ENCODE measurements at places on chromosomes 3 and 15.

DNA sequence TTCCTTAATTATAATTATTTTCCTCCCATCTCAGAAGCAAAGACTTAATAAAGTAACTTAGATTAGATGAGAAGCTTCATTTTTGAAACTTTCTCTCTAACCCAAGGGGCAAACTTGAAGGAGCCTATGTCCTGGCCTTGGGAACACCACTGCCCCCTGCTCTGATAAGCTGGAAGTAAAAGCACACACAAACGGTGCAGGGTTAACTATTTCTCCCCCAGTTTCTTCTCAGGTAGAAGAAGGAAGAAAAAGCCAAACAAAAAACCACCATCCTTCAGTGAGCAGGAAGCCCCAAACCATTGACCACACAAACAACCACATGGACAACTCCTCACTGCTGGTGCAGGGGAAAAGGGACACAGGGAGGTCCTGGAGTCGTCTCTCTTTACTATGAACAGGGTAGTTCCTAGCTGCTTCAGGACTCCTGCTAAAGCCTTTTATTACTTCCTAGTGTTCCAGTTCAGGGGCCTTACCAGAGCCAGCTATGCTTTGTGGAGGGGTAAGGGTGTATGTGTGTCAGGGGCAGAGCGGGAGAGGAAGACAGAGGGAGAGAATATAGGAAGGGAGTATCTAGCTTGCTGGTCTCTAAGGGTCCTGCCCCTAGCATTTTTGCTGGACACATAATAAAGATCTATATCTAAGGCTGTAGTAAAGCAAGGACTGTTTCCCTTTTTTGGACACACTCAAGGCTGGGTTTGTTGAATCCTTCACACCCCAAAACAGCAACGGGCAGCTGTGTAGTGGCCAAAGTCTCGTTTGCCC is 94.0 kb upstream of the UMPS start:
- no peak for DNase-seq

- no peak for DNase-seq
Observed at GRCh38 chr15:33027306-33028035, 167.0 kb downstream of the FMN1 start.

- DNase-seq, result no peak
Observed at GRCh38 chr3:63942528-63942927, 30.3 kb upstream of the SCAANT1 start.

- DNase-seq, result no peak
Observed at GRCh38 chr3:144548346-144548745, 576.7 kb downstream of the DIPK2A start.

- DNase-seq, result no peak
Observed at GRCh38 chr15:70754862-70755261, 8.5 kb downstream of the UACA start.

DNA sequence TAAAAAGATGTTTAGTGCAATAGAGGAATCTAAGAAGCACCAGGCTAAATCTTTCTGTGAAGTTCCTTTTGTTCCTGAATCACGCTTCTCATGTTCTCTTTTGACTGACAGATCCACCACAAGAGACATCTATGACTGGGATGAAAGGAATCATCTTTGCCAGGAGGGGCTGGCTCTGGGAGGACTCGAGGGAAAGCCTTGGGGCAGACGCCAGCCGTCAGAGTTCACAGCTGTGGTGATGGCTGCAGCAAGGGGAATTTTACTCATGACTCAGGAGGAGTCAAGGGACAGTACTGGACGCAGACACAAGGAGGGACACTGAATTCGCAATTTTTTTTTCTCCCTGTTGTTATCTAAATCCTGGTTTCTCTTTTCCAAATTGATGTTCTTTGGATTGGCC is 38.7 kb downstream of the C3orf38 start:
- DNase-seq, result peak; percentile 79

GRCh38 chr3:127751163-127751621 is 71.1 kb downstream of the MGLL start:
- no peak for DNase-seq

DNA sequence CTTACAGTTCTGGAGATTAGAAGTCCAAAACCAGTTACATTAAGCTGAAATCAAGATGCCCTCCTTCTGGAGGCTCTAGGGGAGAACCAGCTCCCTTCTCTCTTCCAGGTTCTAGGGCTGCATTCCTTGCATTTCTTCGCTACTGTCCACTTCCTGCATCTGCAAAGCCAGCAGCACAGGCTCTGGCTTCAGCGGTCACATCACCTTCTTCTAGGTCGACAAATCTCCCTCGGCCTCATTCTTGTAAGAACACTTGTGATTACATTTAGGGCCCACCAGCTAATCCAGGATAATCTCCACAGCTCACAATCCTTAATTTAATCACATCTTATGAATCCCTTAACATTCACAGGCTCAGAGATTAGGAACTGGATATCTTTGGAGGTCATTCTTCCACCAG is 73.8 kb downstream of the MINAR1 start:
- no peak for DNase-seq

GRCh38 chr3:186966406-186966805 is 36.1 kb downstream of the ST6GAL1 start:
- no peak for DNase-seq

GRCh38 chr3:12967606-12968351 is 105.5 kb downstream of the IQSEC1 start:
- peak; percentile 84 for DNase-seq

GRCh38 chr3:70861855-70862254 is 549.4 kb upstream of the MDFIC2 start:
- no peak for DNase-seq

- DNase-seq, result no peak
Observed at GRCh38 chr3:161273589-161274218, 52.6 kb downstream of the NMD3 start.

DNA sequence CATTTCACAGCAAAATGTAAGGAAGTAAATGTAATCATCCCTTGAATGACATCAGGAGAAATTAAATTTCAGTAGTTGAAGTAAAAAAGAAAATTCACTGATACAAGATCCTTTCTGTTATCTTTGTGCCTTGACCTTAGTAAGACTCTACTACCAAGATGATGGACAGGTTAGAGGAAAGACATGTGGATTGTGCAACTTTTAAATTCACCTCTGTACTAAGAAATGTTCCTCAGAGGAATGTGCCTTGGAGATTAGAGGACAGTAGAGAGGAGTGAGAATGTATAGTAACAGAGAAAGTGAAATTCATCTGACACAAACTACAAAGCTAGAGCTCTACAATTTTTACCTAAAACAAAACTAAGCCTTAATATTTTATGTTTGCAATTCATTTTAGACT is 375.3 kb downstream of the PLOD2 start:
- DNase-seq, result no peak

GRCh38 chr3:184678317-184679055 is 33.4 kb downstream of the MAGEF1 start:
- no peak for DNase-seq

GRCh38 chr3:17882981-17883380 is 140.6 kb upstream of the TBC1D5 start:
- DNase-seq, result no peak

DNA sequence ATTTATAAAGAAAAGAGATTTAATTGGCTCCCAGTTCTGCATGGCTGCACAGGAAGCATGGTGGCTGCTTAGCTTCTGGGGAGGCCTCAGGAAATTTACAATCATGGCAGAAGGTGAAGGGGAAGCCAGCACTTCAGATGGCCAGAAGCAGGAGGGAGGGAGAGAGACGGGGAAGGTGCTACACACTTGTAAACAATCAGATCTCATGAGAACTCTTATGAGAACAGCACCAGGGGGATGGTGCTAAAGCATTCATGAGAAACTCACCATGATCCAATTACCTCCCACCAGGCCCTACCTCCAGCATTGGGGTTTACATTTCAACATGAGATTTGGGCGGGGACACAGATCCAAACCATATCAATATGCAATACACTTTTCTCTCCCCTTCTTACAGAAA is 73.7 kb downstream of the ECT2 start:
- DNase-seq, result no peak

GRCh38 chr3:170589113-170589512 is 3.2 kb upstream of the SLC7A14 start:
- DNase-seq, result no peak

GRCh38 chr3:30875505-30875904 is 19.0 kb downstream of the GADL1 start:
- no peak for DNase-seq

DNA sequence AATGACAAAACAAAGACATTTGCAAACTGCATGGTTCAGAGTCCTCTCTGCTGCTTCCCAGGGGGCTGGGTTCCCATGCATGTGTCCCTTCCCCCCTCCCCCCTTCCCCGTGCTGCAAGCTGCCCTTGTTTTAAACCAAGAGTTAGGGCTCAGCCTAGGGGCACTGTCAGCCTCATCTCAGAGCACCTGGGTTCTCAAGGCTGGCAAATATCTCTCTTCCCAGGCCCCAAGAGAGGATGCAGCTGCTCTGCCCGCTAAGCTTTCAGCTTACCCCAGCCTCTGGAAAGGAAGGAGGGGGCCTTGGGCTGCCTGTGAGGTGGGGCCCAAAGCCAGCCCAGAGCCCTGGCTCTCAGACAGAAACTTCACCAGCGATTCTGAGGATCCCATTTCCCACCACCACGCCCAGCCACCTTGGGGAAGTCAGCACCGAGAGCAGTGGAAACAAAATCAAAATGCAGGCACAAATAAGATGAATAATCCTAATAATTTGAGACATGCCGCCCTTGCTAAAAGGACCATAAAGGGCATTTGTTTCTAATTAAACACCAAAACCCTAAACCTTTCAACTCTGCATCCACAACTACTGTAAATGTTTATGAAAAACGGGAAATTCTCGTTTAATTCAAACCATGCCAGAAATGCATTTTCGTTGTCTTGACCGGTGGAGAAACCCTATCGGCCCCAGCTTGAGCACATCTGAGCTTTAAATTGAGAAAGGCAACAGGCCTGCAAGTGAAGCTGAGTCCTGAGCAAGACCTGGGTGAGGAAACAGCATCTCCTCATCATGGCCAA is 67.7 kb upstream of the WNT5A start:
- DNase-seq, result no peak

GRCh38 chr15:57091636-57092035 is 173.2 kb downstream of the TCF12 start:
- DNase-seq, result no peak

DNA sequence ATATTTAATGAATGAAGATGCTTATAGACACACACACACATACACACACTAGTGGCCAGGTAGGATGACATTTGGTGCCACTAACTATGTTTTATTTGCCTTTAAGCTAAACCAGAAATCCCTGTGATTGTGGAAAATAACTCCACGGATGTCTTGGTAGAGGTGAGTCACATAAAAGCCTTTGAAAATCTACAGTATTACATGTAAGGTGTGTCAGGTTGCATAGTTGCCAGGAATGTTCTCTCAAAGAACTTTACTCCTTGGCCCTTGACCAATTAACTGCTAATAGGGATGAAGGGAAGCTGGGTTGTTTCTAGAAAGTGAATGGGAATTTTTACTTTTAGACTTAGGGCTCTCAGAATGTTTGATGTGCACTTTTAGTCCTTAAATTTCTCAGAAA is 9.9 kb downstream of the ZBED2 start:
- no peak for DNase-seq

- DNase-seq, result no peak
Observed at GRCh38 chr15:32888221-32888761, 170.5 kb downstream of the GREM1 start.

- DNase-seq, result no peak
Observed at GRCh38 chr3:87006844-87007439, 16.0 kb upstream of the VGLL3 start.

- no peak for DNase-seq
Observed at GRCh38 chr15:39685999-39686613, 96.5 kb downstream of the FSIP1 start.

- no peak for DNase-seq
Observed at GRCh38 chr15:29233566-29233965, 36.1 kb downstream of the NSMCE3 start.

DNA sequence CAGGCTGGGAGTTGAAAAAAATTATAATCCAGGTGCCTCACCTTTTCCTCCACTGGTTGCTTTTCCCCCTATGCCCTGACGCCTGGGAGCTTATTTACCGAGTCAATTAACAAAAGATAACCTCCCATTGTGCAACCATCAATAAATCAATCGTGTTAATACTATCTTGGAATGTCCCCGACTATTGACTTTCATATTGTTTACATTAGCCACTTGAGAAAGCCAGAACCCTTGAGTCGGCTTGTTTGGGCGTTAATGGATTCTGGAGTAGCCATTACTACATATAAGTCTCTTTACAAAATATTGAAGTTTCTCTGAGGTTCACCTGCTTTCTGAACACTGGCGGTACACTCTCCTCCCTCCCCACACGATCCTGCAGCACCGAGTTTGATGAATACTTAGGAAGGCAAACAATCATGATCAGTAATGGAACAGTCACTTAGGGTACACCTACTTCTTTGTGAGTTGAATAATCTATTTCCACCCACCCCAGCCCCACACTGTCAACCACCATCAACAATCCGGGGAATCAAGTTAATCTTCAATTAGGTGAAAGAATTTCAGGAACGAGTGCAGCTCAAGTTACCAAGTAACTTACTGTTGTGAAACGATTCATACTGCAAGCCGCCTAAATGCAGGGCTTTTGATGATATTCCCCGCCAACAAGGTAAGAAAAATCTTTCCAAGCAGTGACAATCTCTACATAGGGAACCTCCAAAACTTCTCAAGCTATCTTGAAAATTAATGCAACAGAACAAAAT is 159.3 kb upstream of the NR2F2 start:
- DNase-seq, result no peak

GRCh38 chr3:61807865-61808276 is 246.5 kb downstream of the PTPRG start:
- DNase-seq, result no peak

DNA sequence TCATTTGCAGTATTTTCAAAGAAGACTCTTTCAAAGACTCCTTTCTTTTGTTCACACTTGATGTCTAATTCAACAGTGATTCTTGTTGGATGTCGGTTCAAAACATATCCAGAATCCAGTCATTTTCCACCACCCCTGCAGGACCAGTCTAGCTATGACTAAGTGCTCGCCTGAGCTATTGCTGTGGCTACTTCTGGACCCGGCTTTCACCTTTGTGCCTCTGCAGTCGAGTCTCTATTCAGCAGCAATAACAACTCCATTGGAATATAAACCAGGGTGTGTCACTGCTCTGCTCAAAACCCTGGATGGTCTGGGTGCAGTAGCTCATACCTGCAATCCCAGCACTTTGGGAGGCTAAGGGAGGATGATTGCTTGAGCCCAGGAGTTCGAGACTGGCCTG is 55.0 kb downstream of the PRICKLE2 start:
- no peak for DNase-seq

- DNase-seq, result peak; percentile 44
Observed at GRCh38 chr15:81338170-81339007, 14.4 kb upstream of the STARD5 start.

- no peak for DNase-seq
Observed at GRCh38 chr3:57743496-57743895, 12.6 kb upstream of the SLMAP start.

Measured in head of caudate nucleus (tissue), 42 donors.